ENCODE measurements at places on chromosomes 5 and 9.

DNA sequence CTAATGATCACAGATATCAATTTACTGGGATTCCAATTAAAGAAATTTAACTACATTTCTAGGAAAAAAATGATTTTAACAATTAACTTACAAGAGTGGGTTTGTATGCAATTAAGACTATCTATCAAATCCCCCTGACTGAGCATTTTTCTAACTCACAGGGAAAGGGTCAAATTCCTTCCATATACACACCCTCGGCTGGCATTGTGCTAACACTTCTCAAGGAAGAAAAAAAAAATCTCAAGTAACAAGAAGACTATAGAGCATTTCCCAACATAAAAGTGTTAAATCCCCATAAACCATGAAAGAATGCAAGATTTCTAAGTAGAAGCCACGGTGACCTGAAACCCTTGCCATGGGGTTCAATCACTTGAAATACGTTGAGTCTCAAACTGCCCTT is 368.8 kb downstream of the GLIS3 start:
- DNase-seq: no peak

DNA sequence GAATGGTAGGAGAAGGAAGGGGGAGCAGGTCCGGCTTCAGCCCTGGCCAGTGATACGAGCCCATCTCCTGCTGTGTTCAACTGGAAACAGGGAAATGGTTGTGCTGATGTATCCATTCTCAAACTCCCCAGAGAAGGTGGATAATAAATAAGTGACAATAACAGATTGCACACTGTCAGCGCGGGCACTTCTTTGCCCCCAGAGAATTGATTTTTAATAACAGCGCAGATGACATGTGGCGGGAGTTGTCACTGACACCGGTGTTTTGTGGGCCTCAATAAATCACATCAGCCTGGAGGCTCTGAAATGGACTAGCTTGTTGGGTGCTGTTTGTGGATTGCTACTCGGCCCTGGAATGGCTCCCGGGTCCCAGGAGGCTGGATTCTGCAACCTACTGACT is 141.4 kb upstream of the PANK3 start:
- no peak for DNase-seq

GRCh38 chr9:132381966-132382541 is 24.6 kb downstream of the TTF1 start:
- no peak for DNase-seq

DNA sequence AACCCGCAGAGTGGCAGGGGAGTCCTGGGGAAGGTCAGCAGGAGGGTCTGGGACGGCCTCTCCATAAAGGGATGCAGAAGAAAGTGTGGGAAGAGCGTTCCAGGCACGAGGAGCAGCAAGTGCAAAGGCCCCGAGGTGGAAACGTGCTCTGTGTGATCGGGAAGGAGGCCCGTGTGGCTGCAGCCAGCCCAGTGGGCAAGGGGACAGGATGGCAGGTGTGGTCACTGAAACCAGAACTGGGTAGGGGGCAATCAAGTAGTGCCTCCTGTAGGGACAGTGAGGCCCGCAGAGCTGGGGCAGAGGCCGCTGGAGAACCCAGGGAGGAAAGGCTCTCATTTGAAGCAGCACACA is 16.3 kb upstream of the LAMC3 start:
- DNase-seq: no peak

DNA sequence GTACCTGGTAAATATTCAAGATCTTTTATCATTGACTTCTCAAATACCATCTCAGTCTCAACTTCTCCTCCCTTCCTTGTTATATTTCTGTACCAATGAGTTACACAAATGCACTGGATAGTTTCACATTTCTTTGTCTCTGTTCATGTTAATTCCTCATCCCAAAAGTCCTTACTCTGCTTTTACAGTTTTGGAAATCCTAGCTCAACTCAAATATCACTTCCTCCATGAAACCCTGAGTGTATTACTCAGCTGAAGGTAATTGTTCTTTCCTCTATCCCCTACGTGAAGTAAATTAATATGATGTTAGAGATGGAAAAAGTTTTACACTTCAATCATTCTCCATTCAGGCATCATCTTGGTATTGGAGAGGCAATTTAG is 241.5 kb downstream of the TLE4 start:
- no peak for DNase-seq

- DNase-seq: no peak
Measured at GRCh38 chr5:160451281-160451680, 29.6 kb downstream of the PTTG1 start.

DNA sequence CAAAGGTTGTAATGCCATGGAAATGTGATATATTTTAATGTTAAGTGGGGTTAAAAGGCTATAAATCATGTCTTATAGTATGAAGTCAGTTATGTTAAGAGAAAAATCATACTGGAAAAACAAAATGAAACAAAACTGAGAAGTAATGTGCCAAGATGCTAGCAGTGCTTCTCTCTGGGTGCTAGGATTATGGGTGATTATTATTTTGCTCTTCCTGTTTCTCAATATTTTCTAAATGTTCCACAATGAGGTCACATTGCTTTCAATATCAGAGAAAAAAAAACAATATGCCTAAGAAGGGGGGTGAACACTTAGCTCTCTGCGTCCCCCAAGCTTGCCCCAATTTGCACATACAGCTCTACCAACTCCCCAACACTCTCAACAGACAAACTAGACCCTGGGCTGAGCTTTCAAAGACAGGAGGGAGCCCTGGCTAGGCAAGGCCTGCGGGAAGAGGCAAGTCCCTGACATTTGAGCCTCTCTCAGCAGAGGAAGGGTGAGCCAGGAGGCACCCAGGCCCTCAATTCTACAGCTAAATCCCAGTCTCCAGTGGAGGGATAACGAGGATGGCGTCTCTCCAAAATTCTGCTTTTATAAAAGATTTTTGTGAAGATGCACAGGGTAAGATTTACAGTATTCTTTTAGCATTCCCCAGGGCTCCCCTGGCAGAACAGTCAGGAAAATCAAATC is 24.4 kb downstream of the WHRN start:
- DNase-seq: no peak

DNA sequence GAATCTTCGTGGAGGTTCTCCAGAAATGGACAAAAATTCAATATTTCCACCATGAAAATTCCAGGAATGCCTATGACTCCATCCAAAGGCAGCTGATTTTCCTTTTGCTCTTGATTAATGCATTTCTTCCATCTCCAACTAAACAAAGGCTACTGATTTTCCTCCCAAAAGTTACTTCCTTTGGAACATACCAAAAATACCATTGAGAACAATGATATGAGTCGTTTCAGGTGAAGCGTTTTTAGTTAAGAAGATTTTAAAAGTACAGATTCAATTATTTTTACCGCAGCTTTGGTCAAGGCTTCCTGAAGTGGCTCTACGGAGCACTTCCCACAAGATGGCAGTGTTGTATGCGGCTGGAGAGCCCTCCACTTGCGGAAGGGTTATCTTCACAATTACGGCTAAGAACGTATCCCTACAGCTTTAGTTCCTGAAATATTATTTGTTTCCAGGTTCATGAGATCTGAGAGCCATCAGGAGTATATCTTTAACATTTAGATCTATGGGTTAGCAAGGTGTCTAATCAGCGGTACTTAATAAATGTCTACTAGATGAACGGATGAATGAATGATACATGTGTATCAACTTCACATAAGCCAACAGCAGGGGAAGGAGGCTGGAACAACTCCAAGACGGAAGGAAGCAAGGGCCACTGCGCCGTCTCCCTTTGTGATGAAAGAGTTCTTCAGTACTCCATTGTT is 35.9 kb upstream of the ARSB start:
- no peak for DNase-seq

- DNase-seq: no peak
Measured at GRCh38 chr9:10674586-10674985, 61.8 kb upstream of the PTPRD start.

DNA sequence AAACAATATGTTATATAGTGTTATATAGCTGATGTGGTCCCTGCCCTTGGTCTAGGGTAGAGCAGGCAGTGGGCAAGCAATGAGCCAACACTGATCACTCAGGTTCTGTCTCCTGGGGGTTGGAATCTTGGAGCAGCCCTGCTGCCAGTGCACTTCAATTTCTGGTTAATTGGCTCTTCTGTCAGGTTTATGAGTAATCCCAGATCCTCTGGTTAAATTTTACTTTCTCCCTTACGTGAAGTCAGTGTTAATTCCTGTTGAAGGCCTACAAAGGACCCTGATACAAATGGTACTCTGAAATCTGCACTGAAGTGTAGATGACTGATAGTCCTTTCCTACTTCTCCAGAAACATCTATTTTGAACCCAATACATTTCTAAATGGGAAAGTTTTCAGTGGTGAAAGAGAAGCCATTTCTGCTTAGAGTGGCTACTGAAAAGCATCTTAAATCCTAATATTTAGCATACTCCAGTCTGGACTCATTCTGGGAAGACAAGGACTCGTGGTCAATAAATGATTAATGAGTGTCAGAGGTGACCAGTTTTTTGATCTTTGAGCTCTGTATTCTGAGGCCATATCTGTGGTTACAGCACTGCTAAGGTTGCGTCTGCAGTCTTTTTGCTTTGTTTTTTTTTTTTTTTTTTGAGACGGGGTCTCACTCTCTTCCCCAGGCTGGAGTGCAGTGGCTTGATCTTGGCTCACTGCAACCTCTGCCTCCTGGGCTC is 442.4 kb downstream of the KIF4B start:
- no peak for DNase-seq

- no peak for DNase-seq
Measured at GRCh38 chr9:107600060-107600573, 110.5 kb upstream of the KLF4 start.

GRCh38 chr5:94632024-94632423 is 13.6 kb downstream of the SLF1 start:
- DNase-seq: no peak

DNA sequence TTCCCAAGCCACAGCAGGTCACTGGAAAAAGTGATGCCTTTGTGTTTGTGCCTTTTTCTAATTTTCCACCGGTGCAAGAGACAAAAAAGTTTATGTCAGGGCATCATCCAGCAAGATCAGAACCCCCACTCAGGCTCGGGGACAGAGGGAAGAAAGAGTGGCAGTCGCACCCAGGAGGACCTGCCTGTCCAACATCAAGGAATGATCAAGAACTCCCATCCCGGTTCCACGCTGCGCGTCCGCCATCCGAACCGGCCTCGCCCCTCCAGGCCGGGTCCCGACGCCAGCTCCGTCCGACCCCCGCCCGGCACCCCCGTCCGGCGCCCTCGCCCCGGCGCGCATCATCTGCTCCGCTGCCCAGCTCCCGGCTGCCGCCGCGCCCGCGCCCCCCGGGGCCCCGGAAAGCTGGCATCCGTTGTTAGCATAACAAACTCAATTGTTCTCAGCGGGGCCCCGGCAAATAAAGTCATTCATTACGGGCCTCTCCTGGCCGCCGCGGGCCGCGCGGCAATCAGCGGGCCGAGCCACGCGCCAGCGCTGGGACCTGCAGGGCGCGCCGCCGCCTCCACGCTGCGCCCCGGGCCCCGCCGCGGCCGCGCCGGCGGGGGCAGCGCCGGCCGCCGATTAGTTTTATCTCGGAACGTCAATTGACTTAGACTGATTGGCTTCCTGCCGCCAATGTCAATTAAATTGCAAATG is 48.1 kb downstream of the PAX5 start:
- no peak for DNase-seq

GRCh38 chr5:150593593-150593992 is 46.9 kb upstream of the SYNPO start:
- no peak for DNase-seq

DNA sequence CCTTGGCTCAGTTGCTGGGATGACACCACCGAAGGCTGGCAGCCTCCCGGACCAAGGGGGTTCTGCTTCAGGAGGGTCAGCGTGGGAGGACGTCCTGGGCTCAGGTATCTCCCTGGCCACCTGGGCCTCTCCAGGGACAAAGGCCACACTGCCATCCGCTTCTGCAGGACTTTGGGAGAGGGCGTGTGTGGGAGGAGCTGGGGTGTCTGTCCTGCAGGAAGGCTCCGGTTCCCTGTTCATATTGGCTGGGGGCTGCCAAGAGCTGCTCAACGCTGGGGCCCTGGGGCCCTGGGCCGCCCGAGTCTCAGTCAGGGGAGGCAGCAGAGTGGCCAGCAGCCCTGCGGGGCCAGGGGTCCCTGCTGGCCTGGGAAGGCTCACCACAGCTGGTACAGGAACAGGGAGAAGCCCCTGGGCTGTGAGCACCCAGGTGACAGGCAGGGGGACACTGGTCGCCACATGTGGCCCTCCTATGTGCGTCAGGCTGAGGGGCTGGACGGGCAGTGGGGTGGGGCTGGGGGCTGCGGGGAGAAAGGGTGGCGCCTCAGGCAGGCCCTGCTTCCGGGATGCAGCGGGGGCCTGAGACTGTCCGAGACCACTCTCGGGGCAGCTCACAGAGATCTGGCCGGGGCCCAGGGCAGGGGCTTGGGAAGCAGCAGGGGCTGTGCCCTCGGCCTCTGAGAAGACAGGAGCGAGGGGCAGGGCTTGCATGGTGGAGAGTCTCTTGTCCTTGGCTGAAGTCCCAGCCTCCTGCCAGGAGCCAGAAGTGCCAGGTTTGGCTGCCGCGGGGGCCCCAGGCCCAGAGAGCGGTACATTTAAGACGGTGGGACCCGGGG is 4.9 kb upstream of the CARD9 start:
- no peak for DNase-seq

GRCh38 chr5:125829349-125829748 is 593.9 kb upstream of the GRAMD2B start:
- no peak for DNase-seq

DNA sequence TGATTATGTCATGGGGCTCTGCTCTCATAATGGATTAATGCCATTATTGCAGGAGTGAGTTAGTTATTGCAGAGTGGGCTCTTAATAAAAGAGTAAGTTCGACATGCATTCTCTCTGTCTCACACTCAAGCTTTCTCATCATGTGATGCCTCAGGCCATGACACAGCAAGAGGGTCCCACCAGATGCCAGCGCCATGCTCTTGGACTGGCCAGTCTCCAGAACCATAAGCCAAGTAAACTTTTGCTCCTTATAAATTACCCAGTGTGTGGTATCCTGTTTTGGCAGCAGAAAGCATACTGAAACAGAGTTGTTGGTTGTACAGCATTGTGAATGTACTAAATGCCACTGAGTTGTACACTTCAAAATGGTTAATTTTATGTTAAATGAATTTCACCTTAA is 138.1 kb downstream of the MYO10 start:
- DNase-seq: no peak

DNA sequence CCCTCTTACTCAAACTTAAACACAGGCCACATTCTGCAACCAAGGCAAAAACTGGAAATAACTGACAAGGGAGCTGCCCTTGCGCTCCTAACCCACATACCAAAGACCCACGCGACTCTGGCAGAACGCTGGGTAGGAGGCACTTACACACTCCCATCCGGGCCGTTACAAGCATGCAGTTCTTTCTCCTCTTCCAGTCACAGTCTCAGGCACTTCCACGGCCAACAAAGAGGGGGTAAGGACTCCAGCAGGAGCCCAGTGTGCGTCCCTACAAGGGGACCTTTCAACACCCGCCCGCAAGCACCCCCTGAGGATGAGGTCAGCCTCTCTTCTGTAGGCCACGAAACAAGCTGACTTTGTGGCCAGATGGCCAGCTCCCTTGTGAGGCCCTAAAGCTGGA is 57.4 kb downstream of the SERINC5 start:
- no peak for DNase-seq

GRCh38 chr5:43193181-43193893 is 1.3 kb downstream of the NIM1K start:
- no peak for DNase-seq

GRCh38 chr5:78490709-78491485 is 130.5 kb downstream of the SCAMP1 start:
- DNase-seq: no peak

GRCh38 chr5:140265845-140266244 is 37.1 kb downstream of the PFDN1 start:
- no peak for DNase-seq

- DNase-seq: no peak
Measured at GRCh38 chr9:135847833-135848232, 59.5 kb downstream of the CAMSAP1 start.

GRCh38 chr9:124818431-124819281 is 34.6 kb upstream of the WDR38 start:
- DNase-seq: no peak

Measured in activated CD8-positive, alpha-beta memory T cell treated with anti-CD3 and anti-CD28 coated beads for 1 hour (primary cell).